ENCODE measurements at places on chromosomes 2 and 18. TPM values are rescaled to one million over a fixed set of nuclear protein-coding genes. Genes with fewer than 3 reads are reported as not detected.
A peak's percentile ranks its signal among the peaks of the same experiment; 100 is the strongest.

DNA sequence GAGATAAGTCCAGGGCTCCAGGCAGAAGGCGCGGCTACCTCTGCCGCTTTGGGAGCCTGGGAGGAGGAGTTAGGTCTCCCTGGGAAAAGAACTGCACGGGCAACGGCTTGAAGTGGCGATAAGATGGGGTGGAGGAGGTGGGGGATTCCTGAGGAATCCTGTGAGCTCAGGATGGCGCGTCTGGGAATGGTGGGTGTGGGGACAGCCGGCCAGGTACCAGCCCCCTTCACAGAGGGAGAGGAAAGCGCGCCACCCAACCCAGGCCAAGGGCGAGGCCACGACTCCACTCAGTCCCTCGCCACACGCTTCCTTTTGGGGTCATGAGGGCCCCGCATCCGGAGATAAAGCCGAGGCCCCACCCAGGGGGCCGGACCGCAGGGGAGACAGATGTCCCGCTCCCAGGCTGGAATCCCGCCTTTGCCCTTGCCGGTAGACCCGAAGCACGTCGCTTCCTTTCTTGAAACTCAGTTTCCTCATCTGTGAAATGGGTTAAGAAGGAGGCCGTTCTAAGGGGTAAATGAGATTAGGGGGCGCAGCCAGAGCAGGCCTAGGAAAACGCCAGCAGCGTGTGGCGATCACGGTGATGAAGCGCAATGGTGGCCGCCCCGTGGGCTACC, 1.7 kb upstream of the CTDSP1 start:
- DNase-seq, result peak; percentile 90

The GPR155 gene
- 21.3 TPM for total RNA-seq

- DNase-seq, result no peak
These were observed 16.3 kb downstream of the OTOF start for GRCh38 chr2:26461601-26462023.

- no peak for DNase-seq
These were observed 85.6 kb downstream of the MIB1 start for GRCh38 chr18:21826196-21826595.

DNA sequence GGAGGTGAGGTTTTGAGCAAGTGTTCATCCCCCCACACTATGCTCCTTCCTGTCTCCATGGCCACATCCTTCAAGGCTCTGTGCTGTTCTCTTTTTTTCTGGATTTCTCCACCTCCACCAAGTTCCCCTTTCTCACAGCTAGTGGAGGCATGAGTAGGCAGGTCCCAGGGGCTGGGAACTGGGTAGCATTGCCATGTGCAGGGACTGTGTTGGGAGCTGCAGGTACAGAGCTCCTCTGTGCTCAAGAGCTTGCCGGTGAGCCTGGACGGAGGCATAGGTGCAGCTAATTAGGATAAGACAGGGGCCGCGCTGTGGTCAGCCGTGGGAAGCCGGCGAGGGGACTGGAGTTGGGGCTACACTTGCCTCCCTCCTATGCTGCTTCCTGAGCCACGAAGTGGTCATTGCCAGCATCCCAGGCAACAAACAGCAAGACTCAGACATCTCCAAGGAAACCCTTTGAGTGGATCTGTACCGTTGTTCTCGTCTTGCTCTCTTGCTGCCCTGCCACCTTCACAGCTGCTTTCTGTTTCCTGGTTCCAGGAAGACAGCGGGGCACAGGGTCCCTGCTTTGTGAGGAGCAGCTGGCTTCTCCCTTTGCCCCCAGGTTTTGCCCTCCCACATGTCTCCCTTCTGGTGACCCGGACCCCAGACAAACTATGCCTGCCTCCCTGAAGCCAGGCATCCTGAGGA, 36.9 kb downstream of the ATOH8 start:
- peak; percentile 64 for DNase-seq

DNA sequence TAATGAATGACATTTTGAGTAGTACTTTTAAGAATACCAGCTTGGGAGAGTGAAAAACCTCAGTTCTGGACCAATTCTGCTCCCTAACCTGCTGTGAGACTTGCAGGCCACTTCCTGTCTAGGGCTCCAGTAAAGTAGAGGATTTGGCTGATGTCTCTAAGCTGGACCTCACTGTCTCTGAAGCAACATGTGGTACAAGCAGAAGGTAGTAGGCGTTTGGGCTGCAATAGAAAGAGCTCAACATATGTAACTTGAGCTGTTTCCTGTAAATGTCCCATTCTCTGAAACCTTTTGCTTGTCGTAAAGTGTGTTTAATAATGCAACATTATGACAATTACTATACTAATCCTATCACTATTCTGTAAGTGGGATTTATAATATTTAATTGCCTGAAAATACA, 213.1 kb downstream of the MYO3B start:
- DNase-seq, result no peak

The LRP2 gene
- total RNA-seq, result not detected

The DAW1 gene
- not detected for total RNA-seq

The MRO gene
- 0.41 TPM for total RNA-seq

DNA sequence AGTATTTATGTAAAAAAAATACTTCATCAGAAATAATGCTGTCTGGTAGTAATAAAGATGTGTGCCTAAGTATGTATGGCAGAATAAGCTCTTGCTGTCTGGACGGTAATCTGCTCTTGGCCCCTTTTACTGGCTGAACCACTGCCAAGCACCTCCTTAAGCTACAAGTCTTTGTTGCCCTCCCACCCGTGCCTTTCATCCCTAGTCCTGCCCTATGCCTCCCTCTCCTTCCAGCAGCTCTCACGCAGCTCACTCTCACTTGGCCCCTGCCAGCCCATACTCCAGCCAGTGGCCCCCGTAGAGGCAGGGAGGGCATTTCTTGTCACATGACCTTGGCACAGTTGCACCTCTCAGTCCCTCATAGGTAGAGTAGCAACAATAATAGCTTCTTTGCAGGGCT, 54.5 kb upstream of the NPAS2 start:
- DNase-seq, result no peak

The REG3G gene
- not detected for total RNA-seq

- no peak for DNase-seq
These were observed 258.0 kb downstream of the MYCN start for GRCh38 chr2:16198166-16198912.

GRCh38 chr2:141767051-141767450, 363.8 kb downstream of the LRP1B start:
- DNase-seq, result no peak

The GPR55 gene
- not detected for total RNA-seq

DNA sequence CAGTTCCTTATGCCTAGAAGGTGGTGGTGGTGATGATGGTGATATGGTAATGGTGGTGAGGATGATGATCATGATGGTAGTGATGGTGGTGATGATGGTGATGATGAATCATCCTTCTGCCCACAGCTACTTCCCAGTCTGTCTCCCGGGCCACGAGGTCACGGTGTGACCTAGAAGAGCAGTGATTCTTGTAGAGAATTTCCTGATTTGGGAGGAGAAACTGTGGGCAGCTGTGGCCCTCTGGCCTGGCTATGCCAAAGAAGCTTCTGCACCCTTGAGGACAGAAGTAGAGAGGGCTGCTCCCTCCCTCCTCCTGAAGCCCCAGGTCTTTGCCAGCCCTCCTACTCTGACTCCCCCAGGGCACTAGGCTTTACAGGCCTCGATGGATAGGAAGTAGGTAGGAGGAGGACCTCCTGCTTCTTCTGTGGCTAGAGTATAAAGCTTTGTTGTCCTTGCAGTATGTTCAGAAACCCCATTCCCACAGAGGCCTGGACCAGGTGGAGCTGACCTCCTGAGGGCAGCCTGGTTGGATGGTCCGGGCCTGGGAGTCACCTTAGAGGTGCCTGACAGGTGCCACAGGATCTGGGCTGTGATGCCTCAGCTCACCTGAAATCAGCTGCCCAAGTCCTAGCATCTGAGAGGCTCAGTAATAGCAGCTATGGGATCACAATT, 57.9 kb upstream of the EPAS1 start:
- DNase-seq, result no peak

The ANKRD23 gene
- total RNA-seq, result 1.8 TPM

The SOWAHC gene
- 19.4 TPM for total RNA-seq

GRCh38 chr2:104425850-104426595, 427.9 kb upstream of the POU3F3 start:
- no peak for DNase-seq

- peak; percentile 87 for DNase-seq
These were observed 56.9 kb upstream of the SEMA4C start for GRCh38 chr2:96926791-96927190.

- no peak for DNase-seq
These were observed 364.5 kb upstream of the RGPD4 start for GRCh38 chr2:107462181-107462580.

The ORC2 gene
- 14.0 TPM for total RNA-seq

DNA sequence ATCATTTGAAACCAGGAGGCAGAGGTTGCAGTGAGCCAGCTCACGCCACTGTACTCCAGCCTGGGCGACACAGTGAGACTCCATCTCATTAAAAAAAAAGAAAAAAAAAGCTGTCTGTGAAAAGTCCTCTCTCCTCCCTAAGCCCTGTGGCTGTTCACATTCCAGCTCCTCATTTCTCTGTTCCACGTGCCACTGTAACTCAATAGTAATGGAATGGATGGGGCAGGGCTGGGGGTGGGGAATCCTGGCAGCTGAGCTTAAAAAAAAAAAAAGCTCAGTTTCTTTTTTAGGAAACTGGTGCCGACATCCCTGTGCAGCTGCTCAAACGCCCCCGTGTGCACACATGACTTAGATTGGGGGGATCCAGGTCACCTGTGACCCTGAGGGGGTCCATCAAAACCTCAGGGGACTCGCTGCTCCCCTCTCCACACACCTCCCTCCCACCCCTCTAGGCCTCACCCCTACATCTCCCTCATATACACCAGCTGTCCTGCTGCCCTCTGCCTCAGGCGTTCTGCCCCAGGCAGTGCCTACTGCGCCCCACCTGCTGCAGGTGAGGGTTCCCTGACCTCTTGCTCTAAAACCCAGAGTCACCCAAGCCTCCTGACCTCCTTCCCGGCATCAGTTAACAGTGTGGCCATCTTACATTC, 255.4 kb downstream of the AGAP1 start:
- DNase-seq, result no peak

The GCG gene
- total RNA-seq, result not detected

The CD8B2 gene
- not detected for total RNA-seq

The ASPRV1 gene
- total RNA-seq, result 1.1 TPM

- DNase-seq, result no peak
These were observed 52.8 kb upstream of the RAB12 start for GRCh38 chr18:8556424-8556823.

DNA sequence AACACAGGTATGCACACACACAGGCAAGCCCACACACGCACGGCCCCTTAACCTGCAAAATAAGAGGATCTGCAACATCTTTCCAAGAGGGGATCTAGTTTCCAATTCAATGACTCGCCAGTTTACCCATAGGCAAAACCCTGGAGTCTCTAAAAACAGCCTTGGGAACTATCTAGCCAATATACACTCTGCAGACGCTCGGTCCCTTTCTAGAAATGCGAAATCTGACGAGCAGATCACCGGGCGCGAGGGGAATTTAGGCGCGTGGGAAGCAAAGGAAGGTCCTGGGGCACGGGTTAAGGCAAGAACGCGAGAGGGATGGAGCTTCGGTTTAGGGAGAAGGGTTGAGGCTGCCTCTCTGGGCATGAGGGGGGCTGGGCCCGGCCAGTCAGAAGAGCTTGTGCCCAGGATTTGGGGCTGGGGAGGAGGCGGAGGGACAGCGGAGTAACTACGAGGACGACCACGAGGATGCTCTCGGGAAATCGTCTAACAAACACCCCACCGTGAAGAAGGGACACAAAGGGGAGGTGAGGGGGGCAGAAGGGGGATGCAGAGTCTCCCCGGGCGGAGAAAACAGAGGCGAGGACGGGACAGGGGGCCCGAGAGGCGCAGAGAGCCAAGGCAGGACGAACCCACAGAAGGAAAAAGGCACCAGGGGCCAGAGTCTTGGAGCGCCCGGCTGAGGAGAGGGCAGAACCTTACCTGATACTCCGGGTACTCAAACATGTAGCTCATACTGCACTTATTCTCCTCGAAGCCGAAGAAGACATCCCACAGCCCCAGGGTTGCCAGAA, 542 bp downstream of the PGAP1 start:
- peak; percentile 72 for DNase-seq

GRCh38 chr2:157443090-157443489, 799 bp downstream of the CYTIP start:
- no peak for DNase-seq

- no peak for DNase-seq
These were observed 66.6 kb downstream of the PPP4R1 start for GRCh38 chr18:9547782-9548181.

DNA sequence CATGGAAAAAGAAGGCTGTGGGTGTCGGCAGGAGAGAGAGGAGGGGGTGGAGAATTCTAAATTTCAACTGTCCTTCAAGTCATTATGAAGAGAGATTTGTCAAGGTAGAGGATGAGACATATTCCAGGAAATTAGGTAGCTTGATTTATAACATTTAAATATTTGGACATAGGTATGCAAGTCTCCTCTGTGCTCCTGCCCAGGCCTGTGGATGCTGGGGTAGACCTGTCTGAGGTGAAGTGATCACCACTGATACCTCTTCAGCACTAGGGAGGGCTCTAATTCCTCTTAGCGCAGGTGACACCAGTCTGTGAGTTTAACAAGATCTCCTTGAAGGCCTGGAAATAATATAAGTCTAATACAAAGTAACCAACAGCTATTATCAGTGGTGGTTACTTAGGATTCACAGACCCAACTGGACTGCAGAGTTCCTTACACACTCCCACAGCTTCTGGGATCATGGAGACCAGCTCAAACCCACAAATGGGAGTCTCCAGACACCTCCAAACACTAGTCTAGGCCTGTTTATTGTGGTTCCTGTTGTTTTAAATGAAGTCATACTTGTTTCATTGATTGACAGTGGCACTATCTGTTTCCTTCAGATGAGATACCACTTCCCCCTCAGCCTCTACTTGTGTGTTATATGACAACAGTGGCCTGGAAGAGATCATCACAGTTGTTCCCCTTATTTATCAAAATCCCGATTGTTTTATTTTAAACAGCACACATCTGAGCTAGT, 104.1 kb upstream of the ITPRID2 start:
- DNase-seq, result no peak

The EHD3 gene
- total RNA-seq, result 4.3 TPM

- DNase-seq, result no peak
These were observed 10.9 kb downstream of the NBEAL1 start for GRCh38 chr2:203025592-203025991.

The WNT6 gene
- 2.9 TPM for total RNA-seq

The RGPD4 gene
- total RNA-seq, result not detected

GRCh38 chr2:206942592-206943478, 3.5 kb downstream of the CPO start:
- no peak for DNase-seq

The NPAS2 gene
- 17.8 TPM for total RNA-seq

DNA sequence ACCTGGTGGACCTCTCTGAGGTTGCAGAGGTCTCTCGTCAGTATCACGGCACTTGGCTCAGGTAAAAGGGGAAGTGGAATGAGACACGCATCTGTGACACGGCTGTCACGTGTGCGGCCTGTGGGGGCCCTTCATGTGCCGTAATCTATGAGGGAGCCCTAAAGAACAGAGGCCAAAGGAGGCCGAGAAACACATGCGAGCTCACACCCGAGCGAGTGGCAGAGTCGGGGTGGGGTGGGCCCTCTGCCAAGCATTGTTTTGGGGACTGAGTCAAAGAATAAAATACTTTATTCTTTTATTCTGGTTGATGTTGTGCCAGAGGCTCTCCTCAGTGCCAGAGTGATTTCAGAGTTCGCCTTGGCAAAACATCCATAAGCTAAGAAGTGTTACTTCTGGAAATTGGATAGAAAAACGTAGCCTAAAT, 43.3 kb downstream of the PLB1 start:
- DNase-seq, result no peak

All from sigmoid colon (tissue), 7 donors.